ENCODE measurements at places on chromosomes 13 and 19.

GRCh38 chr19:1104311-1105007, 665 bp downstream of the GPX4 start:
- DNase-seq = peak; percentile 81

- DNase-seq = no peak
These were observed 43.4 kb downstream of the TNFRSF19 start for GRCh38 chr13:23613596-23613995.

DNA sequence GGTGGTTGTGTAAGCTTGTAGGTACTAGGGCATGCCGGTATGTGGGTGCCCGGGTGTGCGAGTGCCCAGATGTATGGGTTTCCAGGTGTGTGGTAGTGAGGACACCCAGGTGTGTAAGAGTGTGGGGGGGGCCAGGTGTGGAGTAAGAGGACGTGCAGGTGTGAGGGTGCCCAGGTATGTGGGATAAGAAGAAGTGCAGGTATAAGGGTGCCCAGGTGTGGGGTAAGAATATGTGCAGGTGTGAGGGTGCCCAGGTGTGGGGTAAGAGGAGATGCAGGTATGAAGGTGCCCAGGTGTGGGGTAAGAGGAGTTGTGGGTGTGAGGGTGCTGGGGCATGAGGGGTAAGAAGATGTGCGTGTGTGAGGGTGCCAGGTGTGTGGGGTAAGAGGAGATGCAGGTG, 14.3 kb downstream of the MARK4 start:
- no peak for DNase-seq

DNA sequence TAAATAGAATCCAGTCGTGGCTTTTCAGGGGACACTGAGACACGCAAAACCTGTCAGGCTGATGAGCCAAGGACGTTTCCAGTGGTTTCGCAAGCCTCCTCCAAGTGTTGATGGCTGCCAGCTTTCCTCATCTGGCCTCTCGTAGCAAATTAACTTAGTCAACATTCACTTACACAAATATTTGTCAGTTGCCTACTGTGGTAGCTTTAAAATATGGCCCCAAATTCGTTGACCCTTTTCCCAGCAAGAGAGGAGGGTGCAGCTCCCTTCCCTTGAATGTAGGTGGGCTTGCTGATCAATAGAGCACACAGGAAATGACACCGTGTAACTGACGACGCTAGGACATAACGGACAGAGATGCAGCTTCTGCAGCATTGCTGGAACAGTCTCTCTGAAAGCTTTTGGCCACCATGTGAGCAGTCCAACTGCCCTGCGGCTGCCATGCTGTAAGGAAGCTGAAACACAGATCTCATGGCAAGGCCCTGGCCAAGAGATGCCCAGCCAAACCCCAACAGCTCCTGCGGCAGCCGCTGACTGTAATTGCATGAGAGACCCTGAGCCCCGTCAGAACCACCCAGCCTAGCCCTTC, 5.5 kb upstream of the RANBP3 start:
- no peak for DNase-seq

GRCh38 chr19:903266-903797, 9.7 kb downstream of the R3HDM4 start:
- no peak for DNase-seq

GRCh38 chr19:41955521-41955920, 3.6 kb downstream of the RABAC1 start:
- no peak for DNase-seq

DNA sequence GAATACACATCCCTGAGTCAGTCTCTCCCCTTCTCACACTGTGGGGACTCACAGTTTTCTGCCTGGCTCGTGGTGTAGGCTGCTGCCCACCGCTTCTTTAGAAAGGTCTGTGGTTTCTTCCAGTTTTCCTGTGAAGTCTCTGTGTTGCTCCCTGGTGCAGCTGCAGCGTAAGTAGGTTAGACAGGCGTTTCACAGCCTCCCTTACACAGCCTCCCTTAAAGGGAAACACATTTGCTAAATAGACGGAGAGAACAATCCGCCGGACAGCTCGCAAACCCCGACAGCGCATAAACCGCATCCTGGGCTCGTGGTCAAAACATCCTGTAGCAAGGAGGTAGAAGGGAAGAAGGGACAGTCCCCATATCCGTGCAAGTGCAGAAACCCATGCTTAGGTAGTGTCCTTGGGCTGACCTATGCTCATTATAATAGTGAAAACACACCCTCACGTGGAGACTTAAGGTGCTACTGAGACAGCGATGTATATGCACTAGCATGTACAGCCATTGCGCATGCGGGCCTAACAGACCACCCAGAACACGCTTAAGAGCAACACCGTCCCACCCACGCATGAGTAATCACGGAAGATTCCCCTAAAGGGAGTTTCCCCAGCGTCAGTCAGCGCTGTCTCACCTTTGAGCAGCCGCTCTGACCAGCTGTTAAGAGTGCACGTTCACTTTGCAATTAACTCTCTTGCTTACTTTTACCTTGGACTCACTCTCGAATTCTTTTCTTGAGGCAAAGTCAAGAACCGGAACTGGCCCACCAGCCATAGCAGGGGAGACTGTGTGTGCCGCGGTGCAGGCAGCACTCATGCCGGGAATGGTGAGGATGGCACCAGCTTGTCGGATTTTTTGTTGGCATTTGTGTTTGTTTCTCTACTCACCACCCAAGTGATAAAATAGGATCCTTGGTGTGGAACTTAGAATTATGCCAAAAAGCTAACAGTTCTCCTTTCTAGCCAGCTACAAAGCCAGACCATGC, 16.6 kb downstream of the SIGLEC8 start:
- peak; percentile 95 for DNase-seq

DNA sequence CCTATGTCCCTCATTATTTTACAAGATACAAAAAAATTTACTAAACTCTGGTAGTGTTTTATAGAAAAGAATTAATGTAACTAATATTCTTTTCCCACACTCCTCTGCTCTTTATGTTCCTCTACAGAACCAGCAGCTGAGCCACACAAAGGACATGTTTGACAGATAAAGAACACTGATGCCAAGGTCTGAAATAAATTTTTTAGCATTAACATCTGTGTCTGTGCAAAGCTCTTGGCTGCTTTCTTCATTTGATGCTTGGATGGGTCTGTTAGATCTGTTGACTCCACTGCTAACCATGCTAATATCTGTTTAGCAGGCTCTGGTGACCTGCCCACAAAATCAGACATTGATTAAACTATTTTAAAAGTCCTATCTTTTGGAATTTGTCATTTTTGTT, 2363.8 kb downstream of the PCDH9 start:
- DNase-seq = no peak

DNA sequence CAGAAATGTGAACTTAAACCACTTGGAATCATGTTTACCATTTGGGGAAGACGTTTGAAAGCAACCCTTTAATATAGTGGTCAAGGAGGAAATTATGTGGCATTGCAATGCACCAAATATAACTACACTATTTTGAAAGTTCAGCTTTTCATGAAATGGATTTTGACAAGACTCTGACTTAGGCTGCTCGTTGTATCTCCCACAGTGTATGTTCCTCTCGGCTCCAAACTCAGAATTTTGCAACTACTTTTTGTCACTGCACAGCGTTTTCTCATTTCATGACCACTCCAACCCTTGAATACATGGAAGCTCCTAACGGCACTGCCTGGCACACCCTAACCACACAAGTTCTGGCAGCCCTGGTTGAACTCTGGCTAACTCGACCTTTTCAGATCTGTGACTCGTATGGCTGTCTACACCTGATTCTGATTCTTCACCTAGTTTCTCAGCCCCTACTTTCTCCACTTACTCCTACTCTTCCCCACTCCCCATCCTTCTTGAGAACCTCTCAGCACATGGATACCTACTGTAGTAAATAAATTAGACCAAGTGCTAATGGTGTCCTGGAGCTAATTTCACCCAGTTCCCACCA, 7.0 kb upstream of the POMP start:
- no peak for DNase-seq

GRCh38 chr19:52336117-52336790, at the start of gene ZNF610:
TSS of gene ZNF610 (plus strand) at chr19:52336243. CDS start at chr19:52349173, 12,930 bp downstream.
- peak; percentile 80 for DNase-seq

GRCh38 chr19:7978179-7978825, 27.1 kb downstream of the ELAVL1 start:
- no peak for DNase-seq

GRCh38 chr13:71290963-71291841, 575.8 kb downstream of the DACH1 start:
- peak; percentile 88 for DNase-seq

DNA sequence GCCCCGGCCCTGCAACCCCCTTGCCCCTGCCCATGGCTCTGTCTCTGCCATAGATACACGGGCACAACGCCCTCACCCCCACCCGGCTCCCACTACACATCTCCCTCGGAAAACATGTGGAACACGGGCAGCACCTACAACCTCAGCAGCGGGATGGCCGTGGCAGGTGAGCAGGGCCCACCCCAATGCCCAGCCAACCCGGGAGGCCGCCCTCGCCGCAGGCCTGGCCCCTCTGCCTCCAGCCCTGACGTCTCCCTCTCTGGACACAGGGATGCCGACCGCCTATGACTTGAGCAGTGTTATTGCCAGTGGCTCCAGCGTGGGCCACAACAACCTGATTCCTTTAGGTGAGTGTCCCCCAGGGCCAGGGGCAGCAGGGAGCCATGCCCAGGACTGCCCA, 7.7 kb downstream of the YIPF2 start:
- DNase-seq = no peak

DNA sequence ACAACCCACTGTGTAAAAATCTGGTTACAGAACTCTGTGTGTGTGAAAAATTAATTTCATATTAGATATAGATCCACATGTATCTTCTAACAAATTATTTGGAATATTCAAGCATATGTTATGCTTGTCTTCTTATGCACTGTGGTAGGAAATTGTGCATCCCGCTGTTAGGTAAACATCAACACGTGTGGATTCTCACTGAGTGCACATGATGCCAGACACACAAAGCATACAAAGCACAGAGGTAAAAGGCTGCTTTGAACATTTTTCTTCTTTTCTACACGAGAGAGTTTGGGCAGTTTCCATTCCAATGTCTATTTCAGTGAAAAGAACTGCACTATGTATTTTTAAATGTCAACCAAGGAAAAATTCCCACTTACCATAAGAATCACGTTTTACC, 354.9 kb downstream of the PCDH9 start:
- DNase-seq = no peak

- DNase-seq = no peak
These were observed at the start of gene KLK8 for GRCh38 chr19:51001515-51001914. TSS of gene KLK8 (minus strand) at chr19:51001604. CDS start at chr19:51001167, 437 bp downstream.

DNA sequence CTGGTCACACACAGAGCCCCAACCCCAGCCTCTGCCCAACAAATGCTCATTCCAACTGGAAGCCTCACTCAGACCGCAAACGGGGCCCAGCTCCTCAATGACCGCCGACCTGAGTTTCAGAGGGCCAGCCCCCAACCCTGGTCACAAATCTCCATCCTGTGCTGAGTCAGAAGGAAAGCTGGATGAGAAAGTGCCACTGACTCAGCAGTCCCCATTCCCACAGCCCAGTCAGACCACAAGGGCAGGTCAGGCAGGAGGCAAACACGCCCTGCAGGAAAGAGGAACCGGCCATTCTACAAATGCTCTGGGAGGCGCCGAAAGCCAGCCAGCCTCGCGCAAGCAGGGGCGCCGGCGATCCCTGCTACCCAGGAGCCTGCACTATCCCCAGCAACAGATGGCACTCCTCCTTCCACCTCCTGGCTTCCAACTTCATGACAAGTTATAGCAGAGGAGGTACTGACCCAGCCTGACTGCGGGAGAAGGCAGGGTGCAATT, 14.1 kb upstream of the PRKD2 start:
- peak; percentile 47 for DNase-seq

- no peak for DNase-seq
These were observed 62.9 kb upstream of the KLF2 start for GRCh38 chr19:16261584-16262368.

- peak; percentile 74 for DNase-seq
These were observed 12.4 kb downstream of the PRKD2 start for GRCh38 chr19:46704379-46705076.

DNA sequence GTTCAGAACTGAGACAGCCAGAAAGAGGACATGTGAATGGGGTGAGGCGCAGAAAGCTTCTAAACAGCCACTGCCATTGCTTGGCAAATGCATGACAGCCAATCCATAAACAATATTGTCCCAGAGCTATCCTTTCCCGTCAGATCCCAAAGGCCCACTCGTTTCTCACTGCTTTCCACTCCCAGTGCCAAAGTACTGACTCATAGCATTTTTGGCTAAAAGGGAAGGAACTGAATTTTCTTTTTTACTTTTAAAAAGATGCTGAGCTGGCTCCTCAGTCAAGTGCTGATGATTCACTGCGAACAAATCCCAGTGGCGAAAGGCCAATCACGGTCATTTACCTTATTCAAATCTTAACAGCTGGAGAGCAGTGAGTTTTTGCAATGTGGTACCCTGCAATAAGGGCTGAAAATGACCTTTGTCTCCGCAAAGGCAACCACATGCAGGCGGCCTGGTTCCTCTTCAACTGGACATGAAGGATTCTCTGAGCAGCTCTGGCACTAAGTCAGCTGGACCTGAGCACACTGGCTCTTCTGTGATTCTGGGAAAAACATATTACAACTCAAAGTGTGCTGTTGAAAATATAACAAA, 151.7 kb downstream of the DCLK1 start:
- DNase-seq = no peak

GRCh38 chr13:39602614-39603366, at the start of gene LHFPL6:
TSS of gene LHFPL6 (minus strand) at chr13:39603193.
- peak; percentile 81 for DNase-seq

GRCh38 chr19:56837004-56837403, 3.5 kb downstream of the PEG3 start:
- DNase-seq = no peak

DNA sequence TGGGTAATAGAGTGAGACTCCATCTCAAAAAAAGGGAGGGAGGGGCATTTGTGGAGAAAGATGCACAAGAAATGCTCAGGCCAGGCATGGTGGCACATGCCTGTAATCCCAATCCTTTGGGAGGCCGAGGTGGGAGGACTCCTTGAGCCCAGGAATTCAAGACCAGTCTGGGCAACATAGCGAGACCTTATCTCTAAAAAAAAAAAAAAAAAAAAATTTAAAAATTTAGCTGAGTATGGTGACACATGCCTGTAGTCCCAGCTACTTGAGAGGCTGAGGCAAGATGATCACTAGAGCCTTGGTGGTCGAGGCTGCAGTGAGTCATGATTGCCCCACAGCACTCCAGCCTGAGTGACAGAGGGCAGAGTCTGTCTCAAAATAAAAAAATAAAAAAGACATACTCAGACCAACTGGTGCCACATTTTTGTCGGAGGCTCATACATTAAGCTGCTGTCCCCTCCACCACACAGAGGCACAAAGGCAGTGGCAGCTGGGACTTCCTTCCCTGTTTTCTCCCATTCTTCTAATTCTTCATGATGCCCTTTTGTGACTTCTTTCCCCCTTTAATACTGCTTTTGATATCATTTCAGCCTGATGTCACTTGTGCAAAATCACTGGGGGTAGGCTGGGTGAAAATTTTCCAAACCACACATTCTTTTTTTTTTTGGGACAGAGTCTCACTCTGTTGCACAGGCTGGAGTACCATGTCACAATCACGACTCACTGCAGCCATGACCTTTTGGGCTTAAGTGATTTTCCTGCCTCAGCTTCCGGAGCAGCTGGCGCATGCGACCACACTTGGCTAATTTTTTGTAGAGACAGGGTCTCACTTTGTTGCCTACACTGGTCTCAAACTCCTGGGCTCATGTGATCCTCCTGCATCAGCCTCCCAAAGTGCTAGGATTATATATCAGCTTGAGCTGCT, 26.8 kb upstream of the CXCL17 start:
- no peak for DNase-seq
